Adrenal gland (tissue), 19 donors: ENCODE measurements at places on chromosomes 3 and 15. TPM values are rescaled to one million over a fixed set of nuclear protein-coding genes. Genes with fewer than 3 reads are reported as not detected.

DNA sequence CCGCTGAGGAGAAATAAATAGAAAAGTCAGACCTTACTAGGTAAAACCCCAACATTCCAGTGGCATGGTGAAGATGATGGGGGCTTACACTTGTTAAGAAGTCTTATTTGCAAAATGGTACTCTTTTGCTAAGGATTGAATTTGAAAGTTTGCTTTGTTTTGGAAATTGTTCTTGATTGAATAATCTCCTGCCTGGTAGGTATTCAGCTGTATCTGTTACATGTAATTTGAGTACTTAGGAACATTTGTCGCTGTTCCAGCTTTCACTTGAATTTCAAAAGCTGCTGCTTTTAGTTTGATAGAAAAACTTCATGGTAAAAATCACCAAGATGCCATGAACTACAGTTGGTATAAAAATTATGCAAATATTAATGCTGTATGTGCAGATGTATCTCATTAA lies 44.6 kb downstream of the TFG start:
- no peak overlapping the region for H3K4me3 ChIP-seq
- no peak for DNase-seq
- H3K36me3 ChIP-seq = no peaks in the 10 kb centered on the region
- H3K4me1 ChIP-seq = peaks cover 2% of the 10 kb centered on the region

GRCh38 chr3:59772416-59773408 lies 722.9 kb upstream of the CFAP20DC start:
- no peak overlapping the region for H3K4me3 ChIP-seq
- no peaks in the 10 kb centered on the region for H3K4me1 ChIP-seq

DNA sequence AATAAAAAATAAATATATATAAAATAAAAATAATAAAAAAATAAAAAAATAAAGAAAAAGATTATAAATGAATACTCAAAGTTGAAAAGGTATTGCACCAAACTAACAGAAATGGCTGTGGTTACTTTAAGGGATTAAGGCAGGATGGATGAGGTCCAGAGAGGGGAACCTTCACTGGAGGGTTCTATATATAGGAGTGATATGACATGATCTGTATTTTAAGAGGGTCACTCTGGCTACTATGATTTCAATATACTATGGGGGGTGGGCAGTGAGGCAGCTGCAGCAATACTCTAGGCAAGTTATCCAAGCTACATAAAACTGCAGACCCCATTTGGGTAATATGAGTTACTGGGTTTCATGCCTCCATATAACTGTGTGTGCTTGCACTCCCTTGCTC lies 24.6 kb downstream of the ACAD11 start:
- no peaks in the 10 kb centered on the region for H3K4me1 ChIP-seq
- no peak overlapping the region for H3K4me3 ChIP-seq
- H3K36me3 ChIP-seq = peaks cover 14% of the 10 kb centered on the region
- no peak overlapping the region for H3K27ac ChIP-seq

GRCh38 chr15:93055211-93055610 lies 33.8 kb downstream of the RGMA start:
- H3K27ac ChIP-seq = no peak overlapping the region
- no peak for DNase-seq
- no peaks in the 10 kb centered on the region for H3K27me3 ChIP-seq

GRCh38 chr3:46897829-46898320 lies 20.4 kb downstream of the PTH1R start:
- no peaks in the 10 kb centered on the region for H3K36me3 ChIP-seq
- DNase-seq = no peak
- peaks cover under 1% of the 10 kb centered on the region for H3K4me1 ChIP-seq
- H3K27ac ChIP-seq = no peak overlapping the region
- H3K27me3 ChIP-seq = peaks cover 11% of the 10 kb centered on the region
- H3K4me3 ChIP-seq = no peak overlapping the region

DNA sequence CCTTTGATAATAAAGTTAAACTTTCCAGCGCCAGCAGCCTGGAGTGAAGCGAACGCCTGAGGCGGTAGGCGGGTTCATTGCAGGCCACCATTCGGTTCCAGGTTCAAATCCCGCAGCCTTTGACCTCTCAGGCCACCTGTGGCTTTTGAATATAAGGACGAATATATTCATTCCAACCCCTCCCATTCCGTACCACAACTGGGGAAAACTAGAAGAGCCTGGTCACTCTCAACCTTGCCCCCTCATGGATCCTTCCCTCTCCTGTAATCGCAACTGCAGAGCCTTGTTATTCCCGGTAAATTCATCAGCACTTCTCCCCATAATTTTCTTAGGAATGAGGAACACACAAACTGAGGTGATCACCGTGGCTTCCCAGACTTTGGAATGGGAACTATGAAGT lies 35.2 kb downstream of the ZIC4 start:
- H3K4me1 ChIP-seq = no peaks in the 10 kb centered on the region
- no peak overlapping the region for H3K27ac ChIP-seq
- no peak for DNase-seq
- H3K36me3 ChIP-seq = no peaks in the 10 kb centered on the region
- peaks cover 91% of the 10 kb centered on the region for H3K27me3 ChIP-seq

DPPA2 gene
- polyA plus RNA-seq = not detected

THRB gene
- polyA plus RNA-seq = 8.9 TPM

DNA sequence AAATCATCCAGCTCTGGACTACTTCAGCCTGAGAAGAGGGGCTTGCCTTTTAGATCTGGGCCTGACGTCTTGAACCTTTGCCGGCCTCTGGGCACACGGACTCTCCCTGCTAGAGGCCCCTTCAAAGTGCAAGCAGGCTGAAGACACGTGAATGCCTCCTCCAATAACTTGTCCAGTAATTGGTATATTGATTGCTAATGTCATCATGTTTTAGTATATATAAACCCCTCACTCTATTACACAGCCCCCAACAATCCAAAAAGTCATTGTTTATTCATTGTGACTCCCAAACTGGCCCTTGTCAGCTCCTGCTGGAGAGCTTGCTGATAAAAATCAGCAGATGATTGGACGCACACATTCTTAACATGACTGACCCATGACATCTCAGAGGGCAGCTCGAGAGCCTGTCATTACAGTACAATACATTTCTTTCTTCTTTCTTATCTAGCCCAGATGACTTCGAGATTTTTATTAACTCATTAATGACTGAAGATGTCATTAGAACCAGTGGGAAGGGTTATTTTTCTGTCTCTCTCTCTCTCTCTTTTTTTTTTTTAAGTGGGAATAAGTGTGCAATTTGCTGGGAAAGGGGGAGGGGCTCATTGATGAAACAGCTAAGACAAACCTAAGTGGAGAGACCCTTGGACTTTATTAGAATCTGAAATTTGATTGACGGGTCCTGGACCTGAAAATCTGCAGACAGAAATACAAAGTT lies 65.5 kb upstream of the NR2F2 start:
- H3K36me3 ChIP-seq = no peaks in the 10 kb centered on the region
- peaks cover 6% of the 10 kb centered on the region for H3K4me1 ChIP-seq
- DNase-seq = no peak
- H3K27ac ChIP-seq = no peak overlapping the region
- H3K27me3 ChIP-seq = no peaks in the 10 kb centered on the region

SOX14 gene
- polyA plus RNA-seq = not detected

FAM81A gene
- polyA plus RNA-seq = 0.31 TPM

DNA sequence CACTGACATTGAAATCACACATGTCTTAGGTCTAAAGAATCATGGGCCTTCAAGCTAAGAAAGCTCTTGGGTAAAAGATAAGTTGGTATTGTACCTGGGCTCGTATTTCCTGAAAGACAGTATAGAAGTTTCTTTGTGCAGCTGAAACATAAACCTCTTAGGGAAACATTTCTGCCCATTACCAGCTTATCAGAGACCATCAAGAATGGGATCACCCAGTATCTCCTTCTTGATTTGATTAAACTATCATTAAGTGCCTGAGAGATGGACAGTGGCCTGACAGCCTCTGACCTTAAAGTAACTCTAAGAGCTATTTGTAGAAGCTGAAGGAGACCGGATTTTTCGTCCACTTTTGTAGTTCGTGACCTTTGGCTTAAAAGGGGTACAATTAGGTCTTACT lies 265.3 kb downstream of the ERC2 start:
- H3K27ac ChIP-seq = no peak overlapping the region
- no peak for DNase-seq
- H3K4me3 ChIP-seq = no peak overlapping the region
- no peaks in the 10 kb centered on the region for H3K4me1 ChIP-seq

GRCh38 chr3:21914451-21914850 lies 163.4 kb upstream of the ZNF385D start:
- peaks cover 15% of the 10 kb centered on the region for H3K4me1 ChIP-seq
- no peaks in the 10 kb centered on the region for H3K36me3 ChIP-seq
- no peak for DNase-seq
- H3K27ac ChIP-seq = no peak overlapping the region
- H3K4me3 ChIP-seq = no peak overlapping the region
- no peaks in the 10 kb centered on the region for H3K27me3 ChIP-seq

- H3K27me3 ChIP-seq = peaks cover 3% of the 10 kb centered on the region
- H3K36me3 ChIP-seq = no peaks in the 10 kb centered on the region
- H3K4me3 ChIP-seq = no peak overlapping the region
- no peak overlapping the region for H3K27ac ChIP-seq
- DNase-seq = no peak
Observed at GRCh38 chr15:88684345-88684744, 45.5 kb downstream of the ISG20 start.

- DNase-seq = no peak
- no peaks in the 10 kb centered on the region for H3K27me3 ChIP-seq
- no peak overlapping the region for H3K4me3 ChIP-seq
- peaks cover 3% of the 10 kb centered on the region for H3K4me1 ChIP-seq
- no peak overlapping the region for H3K27ac ChIP-seq
Observed at GRCh38 chr3:190385731-190386688, 2.0 kb upstream of the CLDN16 start.

DNA sequence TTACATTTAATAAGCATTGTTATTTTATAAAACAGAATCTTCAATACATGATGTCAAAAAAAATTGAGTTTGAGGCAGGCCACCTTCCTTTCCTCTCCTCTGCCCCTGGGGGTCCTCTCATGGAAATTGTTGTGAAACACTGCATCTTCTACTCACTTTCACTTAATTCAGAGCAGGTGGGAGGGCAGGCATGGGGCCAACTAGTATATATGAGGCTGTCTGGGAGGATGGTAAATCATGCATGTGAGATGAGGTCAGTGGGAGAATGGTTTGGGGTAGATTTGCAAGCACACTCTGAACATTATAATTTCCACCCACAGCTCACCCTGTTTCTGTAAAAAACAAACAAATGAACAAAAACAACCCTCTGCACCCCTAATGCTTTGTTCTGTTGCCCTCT lies 10.4 kb upstream of the CCDC14 start:
- no peak overlapping the region for H3K27ac ChIP-seq
- H3K27me3 ChIP-seq = peaks cover 8% of the 10 kb centered on the region
- H3K4me1 ChIP-seq = no peaks in the 10 kb centered on the region
- H3K36me3 ChIP-seq = no peaks in the 10 kb centered on the region
- DNase-seq = no peak

FAM131A gene
- 39.4 TPM for polyA plus RNA-seq

DNA sequence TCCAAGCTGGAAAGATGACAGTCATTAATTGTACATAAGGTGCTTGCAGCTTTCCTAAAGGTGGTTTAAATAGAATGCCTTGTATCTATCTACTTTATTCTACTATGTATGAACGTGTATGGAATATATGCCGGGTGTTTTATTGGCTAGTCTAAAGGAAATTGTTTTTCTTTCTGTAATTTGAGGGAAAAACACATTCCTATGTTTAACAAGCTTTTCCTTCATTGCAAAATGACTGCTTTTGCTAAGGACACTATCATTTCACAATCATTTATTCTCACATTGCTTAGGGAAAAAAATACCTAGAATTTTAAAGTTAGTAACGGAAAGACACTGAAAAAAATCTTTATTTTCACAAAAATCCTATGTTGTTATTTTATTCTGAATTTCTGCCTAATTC lies 141.7 kb downstream of the WDR76 start:
- DNase-seq = no peak
- no peak overlapping the region for H3K27ac ChIP-seq
- H3K4me3 ChIP-seq = no peak overlapping the region
- H3K36me3 ChIP-seq = no peaks in the 10 kb centered on the region
- H3K4me1 ChIP-seq = no peaks in the 10 kb centered on the region

DNA sequence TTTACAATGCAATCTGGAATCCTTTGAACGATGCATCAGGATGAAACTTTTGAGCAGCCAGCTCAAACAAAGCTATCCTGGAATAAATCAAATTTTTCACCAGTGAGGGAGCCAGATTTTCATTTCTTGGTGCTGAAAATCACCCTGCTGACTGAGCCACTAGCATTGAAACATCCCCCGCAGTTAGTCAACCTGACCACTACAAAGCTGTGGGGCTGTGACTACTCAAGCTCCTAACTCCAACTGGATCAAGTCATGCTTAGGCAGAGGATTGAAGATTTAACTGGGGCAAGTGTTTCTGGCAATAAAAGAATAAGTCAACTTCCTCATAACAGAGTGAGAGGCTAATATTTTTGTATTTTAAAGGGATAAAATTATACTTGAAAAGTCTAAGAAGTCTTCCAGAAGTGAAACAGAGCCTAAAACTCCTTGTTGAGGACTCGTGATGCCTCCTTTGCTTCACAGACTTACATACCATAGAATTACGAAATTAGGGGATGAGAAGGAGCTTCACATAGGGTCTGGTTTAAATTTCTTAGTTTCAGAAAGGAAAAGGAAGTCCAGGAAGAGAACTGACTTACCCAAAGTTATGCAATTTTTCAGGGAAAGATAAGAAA lies 177.8 kb downstream of the SERPINI1 start:
- no peaks in the 10 kb centered on the region for H3K36me3 ChIP-seq
- H3K4me1 ChIP-seq = no peaks in the 10 kb centered on the region
- no peaks in the 10 kb centered on the region for H3K27me3 ChIP-seq
- no peak overlapping the region for H3K4me3 ChIP-seq

TM4SF18 gene
- polyA plus RNA-seq = 14.7 TPM

DNA sequence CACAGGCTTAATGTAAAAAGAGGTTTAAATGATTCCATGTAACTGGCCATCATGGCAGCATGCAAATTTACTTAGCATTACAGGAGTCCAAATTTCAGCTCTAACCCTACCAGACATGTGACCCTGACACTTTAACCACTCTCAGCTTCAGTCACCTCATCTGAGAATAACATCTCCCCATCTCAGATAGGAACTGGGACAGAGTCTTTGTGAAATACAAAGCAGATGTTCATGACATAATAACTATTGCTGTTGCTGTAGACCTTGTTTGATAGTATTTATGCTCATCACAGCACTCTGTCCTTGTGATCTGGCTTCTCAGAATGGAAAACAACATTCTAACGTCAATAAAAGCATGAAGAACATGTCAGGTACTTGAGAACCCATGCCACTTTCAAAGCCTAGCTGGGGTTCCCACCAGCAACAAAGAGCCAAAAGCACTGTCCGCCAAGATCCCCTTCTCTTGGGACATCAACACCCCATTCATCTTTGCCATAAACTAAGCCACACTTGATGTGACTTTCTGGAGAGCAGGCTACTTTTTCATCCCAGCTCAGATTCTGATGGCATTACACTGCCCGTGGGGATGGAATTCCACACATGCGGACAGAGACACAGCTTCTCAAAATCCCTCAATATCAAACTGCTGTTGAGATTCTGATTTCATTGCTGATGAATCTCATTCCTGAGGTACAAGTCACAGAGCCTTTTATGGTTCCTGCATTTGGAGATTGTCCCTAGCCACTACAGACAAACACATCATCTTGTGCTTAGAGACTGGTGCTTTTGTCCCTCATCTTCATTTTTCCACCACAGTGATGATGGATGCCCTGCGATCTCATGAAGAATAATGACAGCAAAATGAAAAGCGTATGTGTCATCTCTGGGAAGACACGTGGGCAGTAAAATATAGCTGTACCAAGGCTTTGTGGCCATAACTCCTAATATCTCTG lies 202.7 kb downstream of the TNIK start:
- no peak overlapping the region for H3K4me3 ChIP-seq
- no peak for DNase-seq
- H3K4me1 ChIP-seq = peaks cover 4% of the 10 kb centered on the region
- H3K27me3 ChIP-seq = no peaks in the 10 kb centered on the region
- no peak overlapping the region for H3K27ac ChIP-seq
